ENCODE measurements at places on chromosomes 1 and 21.
A peak's percentile ranks its signal among the peaks of the same experiment; 100 is the strongest.

GRCh38 chr1:98048751-98049325 is 128.0 kb upstream of the DPYD start:
- no peak for DNase-seq

GRCh38 chr1:4271338-4271998 is 371.4 kb upstream of the C1orf174 start:
- no peak for DNase-seq

DNA sequence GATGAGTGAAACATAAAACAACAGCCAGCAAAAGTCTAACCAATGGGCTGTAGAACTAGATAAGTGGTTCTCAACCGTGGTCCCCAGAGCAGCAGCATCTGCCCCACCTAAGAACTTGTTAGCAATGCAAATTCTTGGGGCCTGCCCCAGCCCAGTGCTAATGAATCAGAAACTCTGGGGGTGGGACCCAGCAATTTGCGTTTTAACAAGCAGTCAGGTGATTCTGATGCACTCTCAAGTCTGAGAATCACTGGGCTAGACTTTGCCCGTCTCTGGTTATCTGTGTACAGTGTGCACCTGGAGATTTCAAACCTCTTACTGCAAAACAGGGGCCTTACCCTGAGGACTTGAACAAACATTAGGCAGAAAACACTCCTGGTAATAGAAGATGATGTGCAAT is 66.5 kb downstream of the PLXNA2 start:
- DNase-seq, result no peak

DNA sequence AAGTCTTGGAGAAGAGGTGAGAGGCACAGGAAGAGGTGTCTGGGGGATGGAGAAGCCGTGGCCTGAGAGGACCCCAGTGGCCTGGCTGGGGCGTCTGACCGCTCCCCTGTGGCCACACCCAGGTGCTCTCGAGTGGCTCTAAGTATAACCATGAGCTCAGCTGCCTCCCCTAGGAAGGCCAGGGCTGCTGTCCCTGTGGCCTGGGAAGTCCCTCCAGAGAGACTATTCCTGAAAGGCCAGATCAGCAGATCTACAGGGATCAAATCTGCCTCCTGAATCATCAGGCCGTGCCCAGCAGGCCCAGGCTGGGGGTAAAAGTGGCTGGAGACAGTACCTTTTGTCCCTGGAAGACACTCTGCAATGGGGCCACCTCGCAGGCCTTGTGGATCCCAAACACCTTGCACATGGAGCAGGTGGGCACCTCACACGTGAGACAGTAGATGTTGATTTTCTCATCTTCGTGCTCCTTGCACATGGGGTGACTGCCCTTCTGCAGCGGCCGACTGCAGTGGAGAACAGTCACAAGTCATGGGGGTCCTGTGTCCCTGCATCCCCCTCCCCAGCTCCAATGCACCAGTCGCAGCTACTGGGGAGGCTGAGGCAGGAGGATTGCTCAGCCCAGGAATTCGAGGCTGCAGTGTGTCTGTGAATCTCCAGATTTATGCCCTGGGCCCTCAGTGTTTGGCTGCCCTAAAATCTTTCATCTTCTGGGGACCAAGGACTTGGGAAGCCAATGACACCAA is 6.4 kb downstream of the TRIM63 start:
- DNase-seq, result no peak

DNA sequence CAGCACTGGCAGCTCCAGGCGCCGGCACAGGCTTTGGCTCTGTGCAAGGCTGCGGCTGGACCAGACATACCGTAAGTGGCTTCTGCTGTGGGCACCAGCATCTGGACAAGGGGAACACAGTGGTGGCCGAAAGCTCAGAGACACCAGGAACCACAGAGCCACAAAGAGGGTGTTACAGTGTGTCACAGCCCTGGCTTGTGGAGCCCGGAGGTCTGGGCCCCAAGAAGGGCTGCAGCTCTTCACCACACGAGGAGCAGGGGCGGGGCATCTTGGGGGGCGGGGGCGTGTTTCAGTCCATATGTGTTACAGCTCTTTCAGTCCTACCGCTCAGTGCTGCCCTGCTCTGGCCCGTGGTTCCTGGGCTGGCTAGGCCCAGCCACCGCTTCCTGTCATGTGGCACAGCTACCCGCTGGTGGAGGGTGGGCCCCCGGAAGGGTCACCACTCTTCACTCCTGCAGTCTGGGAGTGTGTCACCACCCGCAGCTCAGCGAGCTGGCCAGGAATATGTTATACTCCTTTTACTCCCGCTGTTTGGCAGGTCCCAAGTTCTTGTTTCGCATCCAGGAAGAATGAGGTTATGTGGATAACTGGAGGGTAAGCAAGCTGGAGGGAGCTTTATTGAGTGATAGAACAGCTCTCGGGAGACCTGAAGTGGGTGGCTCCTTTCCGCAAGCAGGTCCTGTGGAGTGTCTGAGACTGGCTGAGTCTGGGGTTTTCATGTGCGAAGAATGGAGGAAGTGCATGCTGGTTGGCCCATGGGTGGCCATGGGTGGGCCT is 3.3 kb upstream of the LSM10 start:
- DNase-seq, result peak; percentile 66

DNA sequence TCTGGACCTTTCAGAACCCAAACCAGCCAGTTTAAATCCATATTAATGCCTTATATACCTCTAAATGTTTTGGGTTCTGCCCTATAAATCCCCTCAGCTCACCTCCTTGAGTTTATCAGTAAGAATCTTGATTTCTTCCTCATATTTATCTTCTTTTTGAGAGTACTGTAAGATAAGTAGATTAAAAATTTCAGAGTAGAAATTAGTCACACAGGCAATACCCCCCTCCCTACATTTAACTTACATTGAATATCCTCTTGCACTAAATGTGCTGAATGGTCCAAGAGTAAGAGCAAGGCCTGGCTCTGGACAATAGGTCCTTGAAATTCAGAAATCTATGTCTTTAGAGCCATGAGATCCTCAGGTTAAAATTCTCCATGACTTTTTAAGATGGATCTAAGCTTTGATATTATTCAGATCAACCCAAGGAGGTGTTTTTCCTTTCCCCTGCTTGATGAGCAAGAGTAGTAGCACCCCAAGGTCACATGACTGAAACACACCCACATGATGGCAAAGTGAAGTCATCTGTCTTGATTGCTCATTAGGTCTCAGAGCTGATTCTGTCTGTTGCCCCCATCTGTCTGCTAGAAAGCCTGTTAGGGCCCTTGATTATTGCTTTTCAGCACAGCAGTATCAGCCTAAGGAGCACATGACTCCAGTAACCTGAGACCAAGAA is 15.8 kb upstream of the NUP210L start:
- DNase-seq, result no peak

DNA sequence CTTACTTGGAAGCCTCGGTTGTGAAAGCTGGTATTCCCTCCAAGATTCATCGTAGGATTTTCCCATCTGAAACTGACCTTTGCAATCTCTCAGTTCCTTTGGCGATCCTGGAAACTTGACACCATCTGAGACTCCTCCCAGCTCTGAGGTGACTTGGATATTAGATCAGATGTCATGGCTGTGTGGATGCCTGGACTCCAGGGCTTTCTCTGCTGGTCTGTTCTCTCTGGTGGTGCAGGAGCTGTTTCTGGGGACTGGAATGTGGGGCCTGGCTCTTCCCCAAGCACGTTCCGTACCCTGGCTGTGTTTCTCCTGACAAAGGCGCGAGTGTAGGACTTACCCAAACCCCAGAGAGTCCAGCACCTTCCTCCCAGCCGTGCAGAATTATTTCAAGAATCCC is 252.2 kb downstream of the RPS6KC1 start:
- DNase-seq, result peak; percentile 21

GRCh38 chr1:10762153-10762523 is 34.3 kb downstream of the CASZ1 start:
- no peak for DNase-seq

GRCh38 chr1:151418081-151418480 is 18.7 kb downstream of the PSMB4 start:
- DNase-seq, result no peak

- DNase-seq, result peak; percentile 41
Measured at GRCh38 chr21:27017246-27017645, 50.4 kb upstream of the ADAMTS5 start.

GRCh38 chr21:21915816-21916215 is 917.6 kb downstream of the NCAM2 start:
- no peak for DNase-seq

GRCh38 chr1:10508511-10508951 is 33.8 kb downstream of the PEX14 start:
- DNase-seq, result no peak

- DNase-seq, result peak; percentile 62
Measured at GRCh38 chr1:185500001-185500626, 183.1 kb upstream of the IVNS1ABP start.

DNA sequence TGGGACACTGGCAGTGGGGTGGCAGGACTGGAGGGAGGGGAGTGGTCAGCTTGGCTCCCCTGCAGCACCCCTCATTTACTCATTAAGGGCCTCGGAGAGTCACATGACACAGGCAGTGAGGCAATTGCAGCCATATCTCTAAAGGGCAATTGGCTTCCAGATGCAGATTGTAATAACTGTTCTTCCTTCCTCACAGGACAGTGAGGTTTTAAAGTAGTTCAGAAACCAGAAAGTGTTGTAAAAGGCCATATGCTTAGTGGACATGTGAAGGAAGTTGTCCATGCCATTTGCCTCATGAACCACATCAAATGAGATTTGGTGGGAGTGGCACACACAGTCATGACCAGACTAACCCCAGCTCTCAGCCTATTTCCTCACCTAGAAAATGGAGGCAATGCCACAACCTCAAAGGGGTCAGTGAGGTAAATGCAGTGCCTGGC is 11.1 kb downstream of the MTX1 start:
- peak; percentile 23 for DNase-seq

DNA sequence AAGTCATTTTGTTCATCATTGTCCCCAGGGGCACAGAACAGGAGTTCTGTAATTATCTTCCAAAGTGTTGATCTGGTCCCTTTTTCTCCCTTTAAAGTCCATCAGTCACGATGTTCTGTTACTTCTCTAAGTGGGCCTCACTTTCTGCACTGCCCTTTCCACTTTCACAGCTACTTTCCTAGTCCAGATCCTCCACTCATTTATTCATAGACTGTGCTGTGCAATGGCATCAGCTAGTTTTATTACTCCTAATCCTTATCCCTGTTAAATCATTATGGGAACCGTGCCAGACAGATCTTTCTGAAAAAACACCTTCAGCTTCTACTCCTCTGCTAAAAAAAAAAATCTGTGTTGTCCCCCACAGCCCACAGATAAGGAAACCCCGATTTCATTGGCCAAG is 64.0 kb upstream of the BCL10 start:
- DNase-seq, result no peak

DNA sequence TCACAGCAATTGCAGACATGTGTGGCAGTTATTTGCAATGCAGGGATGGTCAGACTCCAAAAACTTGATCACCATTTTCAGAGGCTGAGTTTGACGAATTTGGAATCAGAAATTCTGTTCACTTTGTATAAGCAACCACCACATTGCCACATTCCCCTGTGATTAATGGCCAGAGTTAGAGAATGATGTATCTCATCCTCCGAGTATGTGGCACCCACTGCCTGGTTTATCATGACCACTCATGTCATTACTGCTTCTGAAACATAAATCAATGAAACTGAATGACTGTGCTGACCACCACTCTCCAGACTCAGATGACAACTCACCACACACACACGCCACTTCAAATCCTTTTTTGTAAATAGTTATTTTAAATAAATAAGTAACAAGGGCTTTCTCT is 66.6 kb upstream of the CACHD1 start:
- DNase-seq, result no peak

DNA sequence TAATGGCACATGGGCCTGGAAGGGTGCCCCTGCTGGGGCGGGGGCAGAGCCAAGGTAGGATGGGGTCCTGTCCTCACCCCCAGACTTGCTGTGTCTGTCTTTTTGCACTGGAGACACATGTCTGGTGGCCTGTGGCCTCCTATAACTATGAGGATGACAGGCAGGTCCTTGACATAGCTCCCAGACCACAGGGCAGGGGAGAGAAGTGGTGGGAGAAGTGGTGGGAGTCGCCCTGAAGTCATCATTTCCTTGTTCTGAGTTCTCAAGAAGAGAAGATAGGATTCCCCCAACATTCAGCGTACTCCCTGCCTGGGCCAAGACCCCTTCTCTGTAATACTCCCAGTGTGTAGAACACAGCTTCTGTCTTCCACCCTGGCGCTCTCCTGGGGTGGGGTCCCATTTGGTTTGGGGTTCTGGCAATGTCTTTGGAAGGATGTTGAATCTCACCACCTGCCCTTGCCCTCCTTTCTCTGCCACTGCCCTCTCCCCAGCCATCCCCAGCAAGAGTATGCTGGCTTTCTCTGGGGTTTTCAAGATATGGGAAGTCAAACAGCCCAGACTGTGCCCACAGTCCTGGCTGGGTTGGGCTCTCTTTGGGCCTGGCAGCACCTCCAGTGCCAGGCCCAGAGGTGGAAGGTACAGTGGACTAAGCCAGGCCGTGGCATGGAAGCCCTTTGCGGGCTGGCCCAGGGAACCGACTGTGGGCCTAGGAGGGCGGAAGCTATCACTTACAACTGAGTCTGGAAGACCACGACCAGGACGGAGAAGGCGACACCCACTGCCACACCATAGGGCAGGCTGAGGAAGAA is 19.4 kb downstream of the SLC26A9 start:
- DNase-seq, result no peak

GRCh38 chr1:164891615-164892014 is 332.6 kb downstream of the PBX1 start:
- no peak for DNase-seq

Measured in cardiac fibroblast (primary cell).